ENCODE measurements at places on chromosomes 6 and 20.

DNA sequence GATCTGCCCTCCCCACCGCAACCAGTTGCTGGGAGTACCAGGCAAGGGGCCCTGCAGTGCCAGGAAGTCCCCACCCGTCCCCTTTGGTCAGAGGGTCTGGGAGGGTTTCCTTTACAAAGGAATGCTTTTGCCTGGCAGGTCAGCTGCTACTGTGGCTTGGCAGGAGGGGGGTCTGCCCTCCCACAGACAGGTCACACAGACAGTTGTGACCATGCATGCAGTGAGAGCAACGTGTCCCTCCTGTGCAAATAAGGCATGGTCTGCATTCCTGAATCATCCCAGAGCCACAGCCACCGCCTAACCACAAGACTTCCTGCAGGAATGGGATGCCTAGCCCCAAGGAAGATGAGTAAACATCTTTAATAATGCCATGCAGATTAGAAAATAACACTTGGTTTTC is 439 bp upstream of the F13A1 start:
- no peak for DNase-seq

- peak; percentile 54 for DNase-seq
These were observed 665 bp downstream of the RRAGD start for GRCh38 chr6:89411145-89412070.

DNA sequence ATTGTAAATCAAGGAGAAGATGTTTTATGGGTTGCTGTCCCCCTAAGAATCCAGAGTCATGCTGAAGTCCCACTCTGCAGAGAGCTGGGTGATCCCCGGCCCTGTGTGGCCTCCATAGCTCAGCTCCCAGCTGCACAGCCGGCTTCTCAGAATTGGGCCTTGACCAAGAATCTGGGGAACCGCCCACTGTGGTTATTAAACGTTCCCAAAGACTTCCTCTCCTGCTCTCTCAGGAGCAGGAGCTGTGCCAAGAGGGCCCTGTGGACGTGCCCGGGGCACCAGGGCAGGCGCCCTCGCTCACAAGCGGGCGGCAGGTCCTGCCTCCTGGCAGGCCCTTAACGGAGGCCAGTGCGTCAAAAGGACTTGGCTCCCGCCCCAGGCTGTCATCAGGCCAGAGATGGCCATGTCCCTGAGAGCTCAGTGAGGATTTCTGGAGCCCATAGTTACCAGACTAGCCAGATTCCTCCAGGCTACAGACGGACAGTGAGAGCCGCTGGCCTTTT is 30.4 kb downstream of the ZC3H12D start:
- no peak for DNase-seq

DNA sequence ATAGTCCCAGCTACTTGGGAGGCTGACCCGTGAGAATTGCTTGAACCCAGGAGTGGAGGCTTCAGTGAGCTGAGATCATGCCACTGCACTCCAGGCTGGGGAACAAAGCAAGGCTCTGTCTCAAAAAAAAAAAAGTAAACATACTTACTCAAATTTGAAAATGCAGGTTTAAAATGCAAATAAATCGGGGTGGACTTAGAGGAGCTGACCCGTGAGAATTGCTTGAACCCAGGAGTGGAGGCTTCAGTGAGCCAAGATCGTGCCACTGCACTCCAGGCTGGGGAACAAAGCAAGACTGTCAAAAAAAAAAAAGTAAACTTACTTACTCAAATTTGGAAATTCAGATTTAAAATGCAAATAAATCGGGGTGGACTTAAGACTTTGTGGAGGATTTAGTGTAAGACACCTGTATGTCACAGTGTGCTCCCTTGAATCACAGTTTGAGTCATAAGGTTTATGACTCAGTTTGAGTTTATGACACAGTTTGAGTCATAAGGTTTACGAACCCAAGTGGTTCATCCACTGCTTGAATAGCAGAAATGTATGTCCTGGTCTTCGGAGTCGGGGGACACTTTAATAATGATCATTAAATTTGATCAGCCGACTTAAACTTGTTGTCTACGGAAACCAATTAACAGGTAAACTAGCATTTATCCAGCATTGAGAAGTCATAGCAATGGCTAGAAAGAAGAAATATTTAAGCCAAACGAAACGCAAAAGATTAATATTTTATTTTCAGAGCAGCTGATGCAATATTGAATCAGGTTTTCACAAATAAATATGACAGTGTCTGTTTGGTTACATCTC is 6.8 kb upstream of the MRPS10 start:
- DNase-seq, result no peak

DNA sequence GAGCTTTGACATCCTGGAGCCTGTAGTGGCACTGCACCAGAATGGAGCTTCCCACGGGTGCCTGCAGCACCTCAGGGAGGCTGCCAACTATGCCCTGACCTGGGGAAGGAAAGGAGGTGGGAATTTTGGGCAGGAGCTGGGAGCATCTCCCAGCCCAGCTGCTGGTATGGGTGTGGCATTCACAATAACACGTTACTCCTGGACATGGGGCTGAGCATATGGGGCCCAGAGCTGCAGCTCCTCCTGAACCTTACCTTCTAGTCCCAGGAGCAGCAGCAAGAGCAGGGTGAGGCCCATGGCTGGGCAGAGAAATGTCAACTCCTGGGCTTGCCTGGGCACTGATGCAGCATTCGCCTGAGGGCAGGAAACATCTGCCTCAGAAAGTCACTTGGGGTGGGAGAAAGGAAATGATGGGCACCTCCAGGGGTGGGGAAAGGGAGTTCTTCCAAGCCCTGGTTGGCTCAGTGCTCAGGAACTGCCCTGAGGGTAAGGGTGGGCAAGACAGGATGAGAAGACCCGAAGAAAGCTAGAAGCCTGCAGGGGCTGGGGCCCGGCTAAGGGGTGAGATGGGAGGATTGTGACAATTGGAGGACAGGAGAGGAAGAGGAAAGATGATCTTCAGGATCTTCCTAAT is at the start of gene TREML1:
Gene TREML1, minus strand, starts transcription at position 356 of the 634 bp plus-strand sequence. Its CDS starts 59 bp downstream, at position 297.
- no peak for DNase-seq

DNA sequence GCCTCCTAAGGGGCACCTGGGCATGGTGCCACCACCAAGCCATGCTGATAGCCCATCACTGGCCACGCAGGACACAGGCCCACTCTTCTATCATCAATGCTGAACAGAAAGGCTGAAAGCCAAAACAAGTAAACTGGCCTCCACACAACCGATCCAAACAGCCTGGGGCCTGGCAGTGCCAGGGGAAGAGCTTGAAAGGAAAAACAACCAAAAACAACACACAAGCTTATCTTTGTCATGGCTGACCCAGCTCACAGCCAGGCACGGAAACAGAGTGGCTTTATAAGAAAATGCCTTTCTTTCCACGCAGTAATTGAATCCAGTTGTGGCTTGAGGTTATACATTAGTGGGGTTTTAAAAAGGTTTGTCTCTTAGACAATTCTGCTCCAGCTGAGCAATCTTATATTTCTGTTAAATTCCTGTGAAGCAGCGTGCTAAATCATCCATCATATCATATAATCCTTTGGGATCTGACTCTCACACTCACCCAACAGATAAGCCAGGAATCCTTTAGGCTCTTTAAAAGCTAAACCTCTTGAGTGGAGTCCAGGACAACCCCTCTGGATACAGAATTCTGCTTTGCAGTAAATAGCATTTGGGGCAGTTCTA is 65.4 kb upstream of the SLC22A16 start:
- no peak for DNase-seq

- DNase-seq, result no peak
These were observed 30.1 kb downstream of the KIF25 start for GRCh38 chr6:168027521-168027920.

DNA sequence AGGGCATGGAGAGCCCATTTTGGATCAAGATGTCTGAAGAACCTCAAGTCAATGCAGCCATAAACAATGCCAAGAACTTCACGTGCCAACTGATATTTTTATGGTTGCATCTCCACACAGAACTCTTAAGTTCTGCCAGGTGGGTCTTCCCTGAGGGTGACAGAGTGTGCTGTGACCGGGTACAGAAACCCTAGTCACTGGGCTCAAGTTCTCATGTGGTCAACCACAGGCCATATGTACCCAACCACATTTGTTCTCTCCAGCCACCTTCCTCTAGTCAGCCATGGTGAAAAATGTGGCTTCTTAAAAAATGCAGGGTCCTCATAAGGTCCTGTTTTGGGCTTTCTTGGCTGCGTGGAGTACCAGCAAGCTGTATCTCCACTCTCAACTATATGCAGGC is 48.9 kb downstream of the CLIC5 start:
- no peak for DNase-seq

DNA sequence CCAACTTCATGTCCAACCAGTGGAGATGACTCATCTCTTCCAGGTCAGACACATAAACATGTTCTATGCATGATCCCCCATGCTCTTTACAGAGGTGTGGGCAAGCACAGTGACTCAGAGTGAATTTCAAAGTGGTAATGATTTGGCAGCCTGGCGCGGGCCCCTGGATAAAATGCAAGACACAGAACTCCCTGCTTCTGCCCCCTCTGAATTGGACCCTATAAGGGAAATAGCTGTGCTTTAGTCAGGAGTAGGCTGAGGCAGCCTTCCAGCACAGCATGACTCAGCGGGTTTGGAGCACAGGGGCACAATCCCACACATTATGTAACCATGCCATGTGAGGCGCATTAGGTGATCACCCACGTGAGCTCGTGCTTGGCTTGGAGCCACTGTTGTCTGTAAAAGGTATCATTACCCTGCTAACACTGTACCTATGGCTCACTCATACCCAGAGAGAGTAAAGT is 127.4 kb downstream of the C6orf118 start:
- no peak for DNase-seq

GRCh38 chr6:87905101-87905641 is 142.5 kb upstream of the SPACA1 start:
- DNase-seq, result no peak

DNA sequence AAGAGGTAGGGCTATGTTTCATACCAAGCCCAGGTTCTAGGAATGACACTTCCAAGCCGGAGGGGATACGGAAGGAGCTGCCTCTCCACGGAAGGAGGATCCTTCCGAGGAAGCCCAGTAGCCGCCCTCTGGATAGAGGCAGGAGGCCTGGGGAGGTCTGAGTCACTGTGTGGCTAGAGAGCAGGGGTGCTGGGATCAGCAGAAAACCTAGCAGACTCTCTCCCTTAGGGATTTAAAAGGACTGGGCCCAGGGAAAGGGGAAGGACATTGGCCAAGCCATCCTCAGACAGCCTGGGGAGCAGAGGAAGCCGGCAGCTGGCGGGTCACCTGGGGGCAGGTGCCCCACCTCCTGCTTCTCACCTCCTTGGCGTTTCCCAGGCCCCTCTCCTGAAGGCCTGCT is 36.6 kb upstream of the NFATC2 start:
- peak; percentile 13 for DNase-seq

DNA sequence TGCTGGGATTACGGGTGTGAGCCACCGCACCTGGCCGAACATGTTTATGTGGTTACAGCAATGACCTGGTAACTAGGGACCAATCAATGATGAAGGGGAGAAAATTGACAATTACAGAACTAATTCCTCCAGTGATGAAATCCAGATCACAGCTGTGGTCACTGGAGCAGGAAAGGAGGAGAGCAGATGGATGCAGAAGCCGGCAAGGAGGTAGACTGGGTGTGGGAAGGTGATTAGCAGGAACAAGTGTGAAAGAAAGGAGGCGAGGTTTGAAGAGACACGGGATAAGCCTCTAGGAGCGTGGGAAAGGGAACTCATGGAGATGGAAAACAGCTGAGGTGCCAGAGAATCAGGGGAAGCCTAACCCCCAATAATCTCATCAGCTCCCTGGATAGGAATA is 17.2 kb upstream of the SPAG4 start:
- DNase-seq, result peak; percentile 74

DNA sequence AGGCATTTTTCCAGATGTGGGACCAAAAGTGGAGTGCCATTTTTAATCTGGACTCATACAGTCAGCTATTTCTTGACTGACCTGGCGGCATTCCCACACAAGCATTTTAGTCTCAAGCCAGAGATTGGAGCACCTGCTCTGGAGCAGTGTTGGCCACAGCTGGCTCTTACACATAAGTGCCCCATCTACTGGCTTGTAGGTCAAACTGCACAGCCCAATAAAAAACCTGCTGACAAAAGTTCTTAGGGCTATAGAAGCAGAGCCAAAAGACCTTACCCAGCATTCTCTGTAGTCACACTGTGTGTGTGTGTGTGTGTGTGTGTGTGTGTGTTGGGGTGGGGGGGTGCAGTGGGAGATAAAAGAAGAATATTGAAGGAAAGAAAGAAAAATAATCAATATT is 38.6 kb upstream of the SENP6 start:
- DNase-seq, result peak; percentile 24

All from WERI-Rb-1 (cell line).